Endothelial cell (in vitro differentiated cells): ENCODE measurements at places on chromosomes 5 and 9.
A peak's percentile ranks its signal among the peaks of the same experiment; 100 is the strongest.

- H3K4me3 ChIP-seq = no peak overlapping the region
- H3K27ac ChIP-seq = no peak overlapping the region
- no peak for DNase-seq
- no peaks in the 10 kb centered on the region for H3K4me1 ChIP-seq
- H3K36me3 ChIP-seq = no peaks in the 10 kb centered on the region
These were observed 620.2 kb upstream of the DMAC1 start for GRCh38 chr9:8419596-8420275.

DNA sequence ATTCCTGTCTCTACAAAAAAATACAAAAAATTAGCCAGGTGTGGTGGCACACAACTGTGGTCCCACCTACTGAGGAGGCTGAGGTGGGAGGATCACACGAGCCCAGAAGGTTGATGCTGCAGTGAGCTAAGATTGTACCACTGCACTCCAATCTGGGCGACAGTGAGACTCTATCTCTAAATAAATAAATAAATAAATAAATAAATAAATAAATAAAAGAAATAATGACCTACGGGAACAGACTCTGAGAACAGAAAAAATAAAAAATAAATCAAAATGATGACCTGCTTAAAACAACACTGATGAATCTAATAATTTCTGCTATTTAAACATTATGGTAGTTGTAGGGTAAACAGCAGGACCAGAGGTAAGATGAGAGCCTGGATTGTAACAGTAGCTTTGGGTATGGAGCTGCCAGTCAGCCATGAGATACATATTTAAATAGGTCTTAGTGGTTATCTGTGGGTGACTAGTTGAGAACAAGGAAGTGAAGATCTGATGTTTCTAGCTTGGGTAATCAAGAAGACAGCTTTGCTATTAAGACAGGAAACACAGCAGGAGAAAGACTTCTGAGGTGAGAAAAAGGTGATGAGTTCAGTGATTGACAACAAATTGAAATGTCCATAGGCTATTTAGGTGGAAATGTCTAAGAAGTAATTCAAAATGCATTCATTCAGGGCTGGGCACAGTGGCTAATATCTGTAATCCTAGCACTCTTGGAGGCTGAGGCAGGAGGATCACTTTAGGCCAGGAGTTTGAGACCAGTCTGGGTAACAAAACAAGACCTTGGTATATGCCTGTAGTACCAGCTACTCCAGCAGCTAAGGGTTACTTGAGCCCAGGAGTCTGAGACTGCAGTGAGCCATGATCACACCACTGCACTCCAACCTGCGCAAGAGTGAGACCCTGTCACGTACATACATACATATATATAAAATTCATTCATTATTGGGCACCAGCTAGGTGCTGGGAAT lies 11.0 kb downstream of the RNF145 start:
- H3K27ac ChIP-seq = no peak overlapping the region
- no peaks in the 10 kb centered on the region for H3K27me3 ChIP-seq
- no peak for DNase-seq
- H3K36me3 ChIP-seq = no peaks in the 10 kb centered on the region

GRCh38 chr9:33255014-33255413 lies 9.5 kb downstream of the BAG1 start:
- no peaks in the 10 kb centered on the region for H3K27me3 ChIP-seq
- H3K27ac ChIP-seq = no peak overlapping the region
- no peak overlapping the region for H3K4me3 ChIP-seq
- peaks cover 26% of the 10 kb centered on the region for H3K36me3 ChIP-seq

DNA sequence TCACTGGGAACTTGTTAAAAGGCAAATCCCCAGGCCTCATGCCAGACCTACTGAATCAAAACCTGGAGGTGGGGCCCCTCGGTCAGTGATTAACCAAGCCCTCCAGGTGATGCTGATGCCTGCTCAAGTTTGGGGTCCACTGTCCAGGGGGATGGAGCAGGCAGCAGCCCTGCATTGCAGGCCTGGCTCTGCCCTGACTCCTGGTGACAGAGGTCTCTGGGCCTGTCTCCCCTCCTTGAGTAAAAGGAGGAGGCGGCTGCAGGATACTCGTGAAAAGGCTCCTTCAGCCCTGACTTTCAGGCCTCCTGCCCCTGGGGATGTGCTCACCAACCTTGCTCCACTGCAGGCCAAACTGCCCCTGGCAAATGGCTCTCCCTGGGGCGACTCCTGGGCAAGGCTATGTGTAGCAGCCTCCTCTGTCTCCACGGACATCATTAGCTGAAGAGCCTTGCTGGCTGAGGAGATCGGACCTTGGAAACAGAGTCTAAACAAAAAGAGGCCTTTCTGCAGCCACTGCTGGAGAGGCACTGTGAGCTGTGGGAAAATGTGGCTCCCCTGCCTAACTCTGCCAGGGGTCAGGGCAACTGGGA lies 134.8 kb upstream of the ALDH1B1 start:
- H3K27ac ChIP-seq = no peak overlapping the region
- no peaks in the 10 kb centered on the region for H3K27me3 ChIP-seq
- no peak overlapping the region for H3K4me3 ChIP-seq
- no peaks in the 10 kb centered on the region for H3K36me3 ChIP-seq
- H3K4me1 ChIP-seq = no peaks in the 10 kb centered on the region
- DNase-seq = no peak

GRCh38 chr9:117927354-117927753 lies 223.2 kb downstream of the TLR4 start:
- H3K4me3 ChIP-seq = no peak overlapping the region
- H3K4me1 ChIP-seq = no peaks in the 10 kb centered on the region
- no peak overlapping the region for H3K27ac ChIP-seq
- peaks cover 3% of the 10 kb centered on the region for H3K27me3 ChIP-seq
- no peak for DNase-seq

DNA sequence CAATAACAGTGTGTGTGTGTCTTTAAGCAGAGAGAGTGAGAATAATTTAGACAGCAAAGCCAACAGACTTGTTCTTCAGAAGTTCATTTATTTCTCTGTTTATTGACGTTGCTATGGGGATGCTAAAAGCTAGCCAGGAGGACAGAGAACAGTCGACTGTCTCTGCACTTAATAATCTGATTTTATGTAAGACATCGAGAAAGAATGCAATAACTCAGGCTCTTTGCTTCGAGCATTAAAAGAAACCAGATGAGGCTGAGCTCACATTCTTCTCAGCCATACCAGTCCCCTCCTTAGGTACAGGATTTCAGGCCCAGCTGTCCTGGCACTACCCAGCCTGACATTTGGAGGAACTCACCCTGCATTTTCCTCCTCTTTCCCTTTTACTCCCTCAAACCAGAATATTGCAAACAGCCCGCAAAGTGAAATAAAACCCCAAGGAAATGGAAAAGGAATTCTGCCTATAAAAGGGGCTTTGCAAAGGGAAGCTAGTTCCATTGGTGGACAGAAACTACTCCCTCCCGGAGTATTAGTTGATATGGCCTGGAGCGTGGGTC lies 44.5 kb upstream of the DPYSL3 start:
- H3K4me3 ChIP-seq = no peak overlapping the region
- DNase-seq = no peak
- peaks cover 23% of the 10 kb centered on the region for H3K4me1 ChIP-seq
- no peaks in the 10 kb centered on the region for H3K27me3 ChIP-seq
- no peak overlapping the region for H3K27ac ChIP-seq
- no peaks in the 10 kb centered on the region for H3K36me3 ChIP-seq

- no peak for DNase-seq
- peaks cover 6% of the 10 kb centered on the region for H3K36me3 ChIP-seq
- peaks cover 6% of the 10 kb centered on the region for H3K4me1 ChIP-seq
- H3K27ac ChIP-seq = no peak overlapping the region
- H3K4me3 ChIP-seq = no peak overlapping the region
These were observed 11.7 kb downstream of the IQGAP2 start for GRCh38 chr5:76414788-76415187.

DNA sequence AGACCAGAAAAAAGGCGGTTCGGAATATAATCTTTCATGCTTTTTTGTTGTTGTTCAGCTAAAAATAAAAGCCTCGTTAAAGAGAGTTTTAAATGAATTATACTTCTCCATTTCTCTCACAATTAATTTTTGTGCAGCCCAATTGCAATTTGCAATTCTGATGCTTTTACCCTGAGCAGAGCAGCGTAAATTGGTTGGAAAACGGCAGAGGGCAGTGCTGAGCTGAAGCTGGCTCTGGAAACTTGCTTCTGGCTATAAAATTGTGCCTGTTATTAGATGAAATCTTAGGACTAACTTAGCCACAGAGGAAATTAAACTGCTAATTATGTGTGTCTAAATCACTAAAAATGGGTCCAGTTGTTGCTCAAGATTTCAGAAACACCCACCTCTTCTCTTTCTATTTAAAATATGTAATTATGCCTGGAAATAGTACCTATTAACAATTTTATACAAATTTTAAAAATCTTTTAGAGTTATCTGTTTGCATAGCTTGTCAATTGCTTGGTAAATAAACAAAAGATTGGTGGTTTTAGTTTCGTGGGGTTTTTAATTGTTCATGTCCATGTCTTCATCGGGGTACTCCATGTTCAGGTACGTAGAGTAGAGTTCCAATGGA lies 441.8 kb upstream of the TLE4 start:
- H3K36me3 ChIP-seq = no peaks in the 10 kb centered on the region
- H3K27me3 ChIP-seq = no peaks in the 10 kb centered on the region
- H3K4me3 ChIP-seq = no peak overlapping the region
- peak; percentile 70 for DNase-seq
- H3K27ac ChIP-seq = no peak overlapping the region
- peaks cover 10% of the 10 kb centered on the region for H3K4me1 ChIP-seq

- H3K4me3 ChIP-seq = peak within 1 kb of the TSS; percentile 87
- H3K36me3 ChIP-seq = no peaks in the 10 kb centered on the region
- peaks cover 7% of the 10 kb centered on the region for H3K27me3 ChIP-seq
- DNase-seq = peak; percentile 82
- H3K4me1 ChIP-seq = peaks cover 16% of the 10 kb centered on the region
These were observed at the start of gene RXRA for GRCh38 chr9:134325813-134326723. TSS of gene RXRA (plus strand) at chr9:134326455. CDS start at chr9:134326632, 177 bp downstream.

GRCh38 chr5:80495891-80496290 lies 8.0 kb downstream of the FAM151B start:
- DNase-seq = no peak
- no peaks in the 10 kb centered on the region for H3K27me3 ChIP-seq
- no peaks in the 10 kb centered on the region for H3K4me1 ChIP-seq

DNA sequence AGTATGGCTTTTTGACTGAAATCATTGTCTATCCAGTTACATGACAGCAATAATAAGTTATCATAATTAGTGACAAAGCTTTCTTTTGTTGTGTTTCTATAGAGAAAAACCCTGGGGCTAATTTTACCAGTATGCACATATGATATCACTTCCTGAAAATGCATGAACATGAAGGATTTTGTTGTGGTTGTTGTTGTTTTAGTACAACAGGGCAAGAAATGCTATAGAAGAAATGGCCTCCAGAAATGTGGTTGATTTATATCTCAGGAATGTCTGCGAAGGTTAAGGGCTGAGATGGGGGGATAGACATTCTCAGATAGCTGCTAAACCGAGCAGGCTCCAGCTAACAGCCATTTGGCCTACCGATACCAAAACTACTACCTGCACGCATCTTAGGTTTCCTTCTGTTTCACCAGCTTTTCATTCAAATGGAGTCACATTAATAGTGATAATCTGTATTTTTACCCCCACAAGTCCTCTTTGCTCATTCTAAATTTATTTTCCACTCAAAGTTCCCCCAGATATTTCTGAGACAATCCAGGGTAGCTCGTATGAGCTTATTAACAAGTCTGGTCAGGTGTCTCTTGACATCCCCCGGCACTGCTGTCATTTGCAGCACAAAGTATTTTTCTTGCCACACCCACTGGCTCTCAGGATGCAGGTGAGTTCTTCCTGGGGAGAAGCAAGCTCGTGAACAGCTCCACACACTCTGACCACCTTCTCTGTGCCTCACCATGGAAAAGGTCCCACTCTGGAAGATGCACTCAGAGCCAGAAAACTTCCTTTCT lies 232.4 kb upstream of the GAS1 start:
- H3K4me3 ChIP-seq = no peak overlapping the region
- H3K27me3 ChIP-seq = no peaks in the 10 kb centered on the region
- H3K4me1 ChIP-seq = no peaks in the 10 kb centered on the region
- H3K27ac ChIP-seq = no peak overlapping the region
- no peaks in the 10 kb centered on the region for H3K36me3 ChIP-seq

DNA sequence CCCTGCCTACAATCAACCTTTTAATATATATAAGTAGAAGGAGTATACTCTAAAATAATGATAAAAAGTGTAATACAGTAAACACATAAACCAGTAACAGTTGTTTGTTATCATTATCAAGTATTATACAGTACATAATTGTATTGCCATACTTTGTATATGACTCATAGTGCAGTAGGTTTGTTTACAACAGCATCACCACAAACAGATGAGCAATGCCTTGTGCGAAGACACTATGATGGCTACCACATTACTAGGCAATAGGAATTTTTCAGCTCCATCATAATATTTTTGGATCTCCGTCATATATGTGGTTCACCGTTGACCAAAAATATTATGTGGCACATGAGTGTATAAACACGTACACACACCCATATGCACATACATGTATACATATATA lies 69.7 kb upstream of the APC start:
- H3K4me1 ChIP-seq = no peaks in the 10 kb centered on the region
- H3K27ac ChIP-seq = no peak overlapping the region
- no peak for DNase-seq

DNA sequence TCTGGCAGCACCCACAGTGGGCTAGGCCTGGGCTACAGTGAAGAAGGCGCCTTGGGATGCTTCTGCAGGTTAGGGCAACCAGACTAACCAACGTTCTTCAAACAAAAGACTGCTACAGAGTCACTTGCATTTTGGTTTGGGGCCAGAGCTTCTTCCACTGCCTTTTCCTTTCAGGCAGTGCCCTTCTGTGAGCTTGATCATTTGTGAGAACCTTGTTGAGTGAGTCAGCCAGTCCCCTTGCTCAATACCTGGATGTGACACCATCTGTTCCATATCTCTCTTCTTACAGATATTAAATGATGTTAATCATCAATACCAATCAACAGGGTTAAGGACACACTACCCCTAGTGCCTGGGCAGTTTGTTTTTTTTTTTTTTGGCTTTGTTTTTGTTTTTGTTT lies 46.5 kb upstream of the VDAC1 start:
- H3K27me3 ChIP-seq = peaks cover 3% of the 10 kb centered on the region
- H3K4me3 ChIP-seq = no peak overlapping the region
- no peak for DNase-seq
- H3K27ac ChIP-seq = no peak overlapping the region

- DNase-seq = no peak
- H3K4me1 ChIP-seq = no peaks in the 10 kb centered on the region
- H3K27me3 ChIP-seq = no peaks in the 10 kb centered on the region
- no peaks in the 10 kb centered on the region for H3K36me3 ChIP-seq
- no peak overlapping the region for H3K4me3 ChIP-seq
- H3K27ac ChIP-seq = no peak overlapping the region
These were observed 99.6 kb upstream of the TMEM161B start for GRCh38 chr5:88368201-88368600.

DNA sequence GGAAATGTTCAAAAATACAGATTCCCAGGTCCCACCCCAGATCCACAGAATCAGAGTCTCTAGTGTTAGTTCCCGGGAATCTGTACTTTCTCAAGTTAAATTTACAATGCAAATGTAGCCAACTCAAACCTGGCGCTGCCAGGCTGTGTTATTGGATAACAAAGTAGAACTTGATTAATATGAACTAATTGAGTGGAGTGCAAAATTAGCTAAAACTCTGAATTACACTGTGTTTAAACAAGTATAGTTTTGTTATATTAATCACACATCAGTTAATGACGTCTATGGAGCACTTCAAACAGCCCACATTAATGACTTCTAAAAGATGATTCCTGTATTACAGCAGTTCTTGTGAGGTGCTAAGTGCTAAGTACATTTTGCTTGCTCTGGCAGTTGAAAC lies 32.4 kb upstream of the CYFIP2 start:
- DNase-seq = no peak
- H3K27ac ChIP-seq = no peak overlapping the region
- no peak overlapping the region for H3K4me3 ChIP-seq
- no peaks in the 10 kb centered on the region for H3K27me3 ChIP-seq
- H3K36me3 ChIP-seq = no peaks in the 10 kb centered on the region
- no peaks in the 10 kb centered on the region for H3K4me1 ChIP-seq
